ENCODE measurements at places on chromosomes 7 and 10. TPM values are rescaled to one million over a fixed set of nuclear protein-coding genes. Genes with fewer than 3 reads are reported as not detected.
A peak's percentile ranks its signal among the peaks of the same experiment; 100 is the strongest.

Gene SORBS1
- total RNA-seq, result 3.5 TPM

Gene CYP3A7
- not detected for total RNA-seq

Gene CLCN1
- total RNA-seq, result 0.54 TPM

DNA sequence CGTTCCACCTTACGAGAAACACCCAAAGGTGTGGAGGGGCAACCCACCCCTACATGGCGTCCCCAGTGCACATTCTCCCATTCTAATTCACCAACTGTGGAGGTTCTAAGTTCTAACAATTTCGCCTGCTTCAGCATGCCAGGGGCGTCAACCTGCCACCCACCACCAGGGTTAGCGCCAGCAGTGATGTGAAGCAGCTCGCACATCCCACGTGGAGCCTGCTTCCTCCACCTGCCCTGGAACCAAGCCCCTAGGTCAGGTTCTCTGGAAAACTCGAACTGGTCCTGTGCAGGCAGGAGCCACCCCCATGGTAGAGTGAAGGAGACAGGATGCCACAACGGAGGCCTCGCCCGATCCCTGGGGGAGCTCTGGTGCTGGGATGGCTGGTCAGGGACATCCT is 33.3 kb upstream of the FXYD4 start:
- no peak for DNase-seq

Gene OPN4
- not detected for total RNA-seq

Gene GRM3
- total RNA-seq, result not detected

DNA sequence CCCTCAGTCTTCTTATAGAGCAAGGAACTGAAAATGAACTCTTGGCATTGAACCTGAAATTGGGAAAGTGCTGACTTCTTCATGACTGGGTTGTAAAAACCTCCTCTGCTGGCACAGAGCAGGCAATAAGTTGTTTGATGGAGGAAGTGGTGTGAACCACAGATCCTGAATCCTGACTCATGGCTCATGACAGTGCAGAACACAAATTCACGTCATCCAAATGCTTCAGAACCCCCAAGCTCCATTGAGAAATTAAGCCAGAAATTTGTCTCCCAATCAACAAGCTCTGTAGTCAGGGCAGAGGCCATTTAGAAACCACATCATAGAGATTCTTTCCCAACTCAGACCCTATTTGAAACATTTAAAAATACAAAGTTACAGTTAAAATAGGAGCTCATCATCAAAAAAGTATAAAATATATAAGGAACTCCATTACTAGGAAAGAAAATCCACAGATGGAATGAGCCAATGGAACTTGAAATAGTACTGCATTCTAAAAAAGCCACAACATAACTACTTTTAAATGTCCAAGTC is 10.3 kb upstream of the STK17A start:
- peak; percentile 96 for DNase-seq

- no peak for DNase-seq
These were observed 52.0 kb upstream of the PRKAR2B start for GRCh38 chr7:106992511-106992910.

Measured in hematopoietic multipotent progenitor cell (in vitro differentiated cells).